ENCODE measurements at places on chromosomes 4 and X.

GRCh38 chr4:174449944-174450785 lies 72.1 kb downstream of the HPGD start:
- H3K36me3 ChIP-seq: no peaks in the 10 kb centered on the region
- no peaks in the 10 kb centered on the region for H3K4me1 ChIP-seq
- no peak overlapping the region for H3K4me3 ChIP-seq
- no peak for DNase-seq

GRCh38 chr4:104596189-104596588 lies 101.5 kb upstream of the CXXC4 start:
- no peaks in the 10 kb centered on the region for H3K36me3 ChIP-seq
- DNase-seq: no peak
- H3K4me3 ChIP-seq: no peak overlapping the region
- H3K27me3 ChIP-seq: no peaks in the 10 kb centered on the region
- no peak overlapping the region for H3K27ac ChIP-seq

DNA sequence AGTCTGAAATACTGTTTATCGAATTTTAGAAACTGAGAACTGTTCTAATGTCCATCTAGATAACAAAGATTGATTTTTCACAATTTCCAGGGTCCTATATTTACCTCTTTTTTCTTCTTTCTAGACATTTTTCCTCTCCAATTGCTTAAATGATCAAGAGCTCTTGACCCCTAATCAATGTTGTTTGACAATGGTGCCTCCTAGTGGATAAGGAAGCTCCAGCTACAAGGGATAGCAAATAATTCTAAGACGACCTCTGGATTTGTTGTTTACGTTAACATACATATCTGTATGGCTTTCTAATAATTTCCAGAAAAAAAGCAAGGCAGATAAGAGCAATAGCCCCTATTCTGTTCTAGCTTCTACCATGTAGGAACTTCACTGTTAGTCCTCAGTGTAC lies 35.8 kb downstream of the GPR82 start:
- no peak overlapping the region for H3K4me3 ChIP-seq
- no peaks in the 10 kb centered on the region for H3K27me3 ChIP-seq
- no peak for DNase-seq
- peaks cover 3% of the 10 kb centered on the region for H3K36me3 ChIP-seq

DNA sequence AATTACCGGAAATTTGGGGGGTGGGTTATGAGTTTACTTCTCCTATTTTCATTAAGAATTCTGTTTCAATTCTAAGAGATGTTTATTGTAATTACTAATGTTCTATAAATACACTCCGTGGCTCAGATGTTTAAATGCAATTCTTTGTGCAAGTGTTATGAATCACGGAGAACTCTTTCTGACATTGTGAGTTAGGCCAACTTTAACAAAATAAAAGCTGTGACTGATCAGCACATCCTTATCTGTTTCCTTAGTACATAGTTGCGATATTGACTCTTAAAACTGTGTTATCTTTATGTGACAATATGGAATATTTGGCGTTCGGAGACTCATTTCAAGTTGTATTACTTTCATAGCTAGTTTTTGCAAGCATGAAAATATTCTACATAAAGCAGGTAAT lies 902 bp downstream of the KLHL4 start:
- DNase-seq: no peak
- no peak overlapping the region for H3K4me3 ChIP-seq
- H3K27ac ChIP-seq: no peak overlapping the region
- no peaks in the 10 kb centered on the region for H3K27me3 ChIP-seq

GRCh38 chr4:113094331-113094730 lies 44.9 kb downstream of the ANK2 start:
- DNase-seq: no peak
- no peaks in the 10 kb centered on the region for H3K4me1 ChIP-seq
- no peak overlapping the region for H3K27ac ChIP-seq

DNA sequence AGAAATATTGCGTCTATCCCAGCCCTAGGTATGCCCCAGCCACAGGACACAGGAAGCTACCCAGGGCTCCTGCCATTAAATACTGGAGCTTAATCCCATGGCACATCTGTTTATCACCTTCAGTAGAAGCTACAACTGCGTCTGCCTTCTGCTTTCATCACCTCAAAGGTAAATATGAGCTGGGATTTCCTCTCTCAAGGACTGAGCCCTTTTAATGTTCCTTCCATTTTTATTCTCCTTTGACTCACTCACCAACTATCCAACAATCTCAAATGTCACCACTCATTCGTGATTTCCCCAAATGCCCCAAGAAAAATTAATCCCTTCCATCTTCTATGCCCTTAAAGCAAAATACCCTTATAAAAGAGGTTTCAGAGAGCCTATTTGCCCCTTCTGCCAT lies 1.8 kb upstream of the MID1 start:
- no peaks in the 10 kb centered on the region for H3K4me1 ChIP-seq
- H3K27me3 ChIP-seq: peaks cover 20% of the 10 kb centered on the region
- H3K4me3 ChIP-seq: no peak overlapping the region
- no peak overlapping the region for H3K27ac ChIP-seq
- no peak for DNase-seq

GRCh38 chr4:36196145-36196913 lies 48.0 kb downstream of the ARAP2 start:
- H3K27ac ChIP-seq: peak overlapping the region; percentile 64
- no peaks in the 10 kb centered on the region for H3K27me3 ChIP-seq
- H3K36me3 ChIP-seq: peaks cover 31% of the 10 kb centered on the region
- no peak for DNase-seq

GRCh38 chrX:16208601-16209000 lies 41.3 kb downstream of the MAGEB17 start:
- no peak for DNase-seq
- no peaks in the 10 kb centered on the region for H3K4me1 ChIP-seq
- no peaks in the 10 kb centered on the region for H3K36me3 ChIP-seq
- no peaks in the 10 kb centered on the region for H3K27me3 ChIP-seq
- H3K27ac ChIP-seq: no peak overlapping the region
- no peak overlapping the region for H3K4me3 ChIP-seq

GRCh38 chr4:129543299-129543698 lies 447.3 kb downstream of the C4orf33 start:
- no peak overlapping the region for H3K4me3 ChIP-seq
- H3K4me1 ChIP-seq: no peaks in the 10 kb centered on the region
- no peaks in the 10 kb centered on the region for H3K27me3 ChIP-seq
- no peak overlapping the region for H3K27ac ChIP-seq
- no peak for DNase-seq

DNA sequence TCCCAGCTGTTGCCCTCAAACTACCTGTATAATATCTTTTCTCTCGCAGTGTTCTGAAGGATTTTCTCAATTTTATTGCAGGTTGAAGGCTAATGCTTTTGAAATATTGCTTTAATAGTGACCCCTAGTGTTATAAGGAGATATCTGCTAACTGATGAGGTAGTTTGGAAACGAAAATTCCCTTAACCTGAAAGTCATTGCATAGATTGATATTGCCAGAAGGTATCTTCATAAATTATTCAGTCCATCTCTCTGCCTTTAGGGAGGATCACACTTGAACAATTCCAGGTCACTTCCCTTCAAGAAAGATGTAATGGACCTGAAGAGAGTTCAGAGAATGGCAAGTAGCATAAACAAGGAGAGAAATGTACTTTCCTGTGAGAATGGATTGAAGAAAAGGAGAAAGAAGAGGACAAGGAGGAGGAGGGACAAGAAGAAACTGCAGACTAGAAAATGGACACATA lies 44.1 kb downstream of the TIGD4 start:
- DNase-seq: no peak
- H3K4me1 ChIP-seq: peaks cover 3% of the 10 kb centered on the region
- H3K27ac ChIP-seq: no peak overlapping the region
- H3K36me3 ChIP-seq: no peaks in the 10 kb centered on the region

DNA sequence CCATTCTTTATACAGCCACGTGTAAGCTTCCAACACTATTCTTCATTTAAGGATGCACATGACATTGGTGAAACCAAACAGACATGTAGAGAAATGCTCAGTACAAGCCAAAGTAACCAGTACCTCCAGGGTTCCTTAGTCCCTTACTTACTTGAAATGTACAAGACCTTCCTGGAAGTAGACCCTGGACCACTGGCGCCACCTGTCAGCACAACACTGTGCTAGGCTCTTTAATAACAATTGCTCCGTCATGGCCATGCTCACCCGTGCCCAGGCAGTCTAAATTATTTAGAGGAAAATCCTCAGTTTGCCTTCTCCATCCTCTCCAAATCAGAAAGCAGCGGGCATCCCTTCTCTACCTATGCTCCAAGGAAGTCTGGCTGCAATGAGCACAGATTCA lies 52.7 kb downstream of the ADGRA3 start:
- H3K4me3 ChIP-seq: no peak overlapping the region
- no peaks in the 10 kb centered on the region for H3K36me3 ChIP-seq
- no peaks in the 10 kb centered on the region for H3K27me3 ChIP-seq
- H3K4me1 ChIP-seq: no peaks in the 10 kb centered on the region

DNA sequence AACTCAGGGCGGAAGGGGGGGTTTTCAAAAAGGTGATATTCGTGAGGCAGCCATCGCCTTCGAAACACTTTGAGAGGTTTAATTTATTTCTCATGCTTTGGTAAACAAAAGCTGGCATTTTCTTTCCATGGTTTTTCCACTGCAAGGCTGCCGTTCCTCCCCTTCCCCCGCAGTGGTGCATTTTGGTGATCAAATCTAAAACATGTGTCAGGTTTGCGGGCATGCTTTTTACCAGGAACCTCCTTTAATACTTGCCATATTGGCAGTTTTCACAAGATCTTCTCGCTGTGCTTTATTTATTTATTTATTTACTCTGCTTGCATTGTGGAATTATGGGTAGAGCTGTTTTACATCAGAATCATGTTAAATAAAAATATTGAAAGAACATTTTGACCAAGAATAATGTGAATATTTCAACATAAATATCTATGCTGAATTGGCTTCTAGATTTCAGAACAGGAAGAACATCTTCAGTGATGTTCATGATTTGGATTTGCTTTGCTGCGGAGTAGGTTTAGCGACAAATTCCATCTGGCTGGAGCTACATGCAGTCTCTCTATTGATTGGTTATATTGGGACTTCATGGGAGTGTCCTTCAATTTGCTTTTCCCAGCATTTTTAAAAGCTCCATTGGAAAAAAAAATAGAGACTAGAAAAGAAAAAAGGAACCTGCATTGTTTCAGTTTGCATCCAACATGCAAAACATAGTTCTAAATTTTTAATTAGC lies 54.4 kb downstream of the STOX2 start:
- peaks cover 8% of the 10 kb centered on the region for H3K27me3 ChIP-seq
- H3K27ac ChIP-seq: no peak overlapping the region
- DNase-seq: no peak
- no peaks in the 10 kb centered on the region for H3K36me3 ChIP-seq
- H3K4me3 ChIP-seq: no peak overlapping the region

- peaks cover 3% of the 10 kb centered on the region for H3K4me1 ChIP-seq
- no peaks in the 10 kb centered on the region for H3K36me3 ChIP-seq
- H3K4me3 ChIP-seq: peak overlapping the region; percentile 59
- no peak for DNase-seq
- peaks cover 14% of the 10 kb centered on the region for H3K27me3 ChIP-seq
- no peak overlapping the region for H3K27ac ChIP-seq
These were observed 391 bp upstream of the PHKA1 start for GRCh38 chrX:72714478-72714916.

- peaks cover 23% of the 10 kb centered on the region for H3K27me3 ChIP-seq
- no peaks in the 10 kb centered on the region for H3K4me1 ChIP-seq
- no peak for DNase-seq
- H3K4me3 ChIP-seq: no peak overlapping the region
- H3K36me3 ChIP-seq: no peaks in the 10 kb centered on the region
These were observed 122.7 kb upstream of the CBR4 start for GRCh38 chr4:169132561-169133305.

GRCh38 chr4:7880683-7881082 lies 59.0 kb downstream of the AFAP1 start:
- no peak overlapping the region for H3K4me3 ChIP-seq
- no peak overlapping the region for H3K27ac ChIP-seq
- peaks cover 19% of the 10 kb centered on the region for H3K4me1 ChIP-seq
- H3K27me3 ChIP-seq: no peaks in the 10 kb centered on the region
- DNase-seq: no peak

DNA sequence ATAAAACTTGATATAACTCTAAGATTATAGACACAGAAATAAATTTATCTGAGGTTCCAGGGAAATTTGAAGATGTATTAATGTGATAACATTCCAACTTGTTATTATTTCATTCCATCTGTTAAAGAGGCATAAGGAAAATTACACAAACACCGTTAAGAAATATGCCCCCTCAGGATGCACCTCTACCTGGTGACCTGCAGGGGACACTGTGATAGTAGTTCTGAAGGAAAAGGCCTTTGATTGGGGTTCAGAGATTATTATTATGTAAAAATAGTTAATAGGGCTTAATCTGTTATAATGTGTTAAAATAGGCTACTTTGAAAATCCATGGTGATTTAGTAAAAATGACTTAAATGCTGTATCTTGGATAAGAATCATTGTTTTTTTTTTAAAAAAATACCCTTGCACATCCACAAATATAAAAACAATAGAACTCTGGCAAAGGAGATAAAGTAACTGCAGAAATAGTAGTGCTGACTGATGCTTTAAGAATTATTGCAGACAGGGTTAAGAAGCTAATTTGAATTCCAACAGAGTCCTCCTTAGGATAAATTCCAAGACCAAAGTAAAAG lies 6.1 kb upstream of the ABRAXAS1 start:
- no peak for DNase-seq
- H3K4me3 ChIP-seq: no peak overlapping the region
- H3K4me1 ChIP-seq: no peaks in the 10 kb centered on the region
- H3K27ac ChIP-seq: no peak overlapping the region
- no peaks in the 10 kb centered on the region for H3K27me3 ChIP-seq

DNA sequence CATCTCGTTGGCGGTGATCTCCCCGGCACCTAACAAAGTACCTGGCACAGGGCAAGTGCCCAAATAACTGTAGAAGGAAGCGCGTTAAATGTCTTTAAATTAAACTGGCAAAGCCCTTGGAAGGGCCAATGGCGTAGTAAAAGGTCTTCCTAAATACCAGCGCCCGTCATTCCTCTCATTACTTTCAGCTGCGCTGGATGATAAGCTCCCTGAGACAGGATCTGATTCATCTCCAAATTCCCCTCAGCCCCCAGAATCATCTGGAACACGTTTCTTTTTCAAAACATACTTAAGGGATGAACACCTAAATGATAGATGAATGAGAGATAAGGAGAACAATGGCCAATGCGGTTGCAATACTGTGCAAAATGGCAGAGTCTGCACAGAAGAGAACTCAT lies 95.1 kb downstream of the AFAP1 start:
- H3K27me3 ChIP-seq: no peaks in the 10 kb centered on the region
- peaks cover 7% of the 10 kb centered on the region for H3K36me3 ChIP-seq
- DNase-seq: no peak
- H3K4me3 ChIP-seq: no peak overlapping the region

- H3K4me3 ChIP-seq: peak overlapping the region; percentile 93
- peak overlapping the region; percentile 96 for H3K27ac ChIP-seq
- DNase-seq: no peak
- H3K27me3 ChIP-seq: no peaks in the 10 kb centered on the region
- peaks cover 37% of the 10 kb centered on the region for H3K36me3 ChIP-seq
- peaks cover 69% of the 10 kb centered on the region for H3K4me1 ChIP-seq
These were observed 1.3 kb downstream of the ANTXR2 start for GRCh38 chr4:80071604-80072227.

DNA sequence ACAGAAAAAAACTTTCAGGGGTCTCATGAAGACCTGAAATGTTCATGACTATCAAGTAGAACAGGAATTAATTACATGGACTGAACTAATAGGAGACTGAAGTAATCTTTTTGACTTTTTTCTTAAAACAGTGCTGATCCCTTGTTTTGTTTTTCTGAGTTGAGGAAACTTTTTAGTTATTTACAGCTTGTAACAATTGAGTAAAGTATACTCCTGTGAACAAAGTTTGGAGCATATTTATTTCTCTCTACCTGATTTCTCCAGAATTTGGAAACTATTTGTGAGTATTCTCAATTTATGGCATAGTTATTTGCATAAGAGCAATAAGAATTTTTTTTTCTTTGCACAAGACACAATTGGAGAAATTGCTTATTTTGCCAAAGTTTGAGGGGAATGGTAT lies 64.8 kb downstream of the PCDH18 start:
- no peak overlapping the region for H3K4me3 ChIP-seq
- no peaks in the 10 kb centered on the region for H3K36me3 ChIP-seq
- H3K4me1 ChIP-seq: no peaks in the 10 kb centered on the region
- H3K27me3 ChIP-seq: no peaks in the 10 kb centered on the region
- DNase-seq: no peak

Data from effector memory CD8-positive, alpha-beta T cell (primary cell).